Stimulated activated CD8-positive, alpha-beta memory T cell treated with anti-CD3 and anti-CD28 coated beads, Interleukin-12 subunit alpha, Interleukin-12 subunit beta, amount 100 ng/mL, for 4 hours (primary cell): ENCODE measurements at places on chromosomes 5 and 9.

DNA sequence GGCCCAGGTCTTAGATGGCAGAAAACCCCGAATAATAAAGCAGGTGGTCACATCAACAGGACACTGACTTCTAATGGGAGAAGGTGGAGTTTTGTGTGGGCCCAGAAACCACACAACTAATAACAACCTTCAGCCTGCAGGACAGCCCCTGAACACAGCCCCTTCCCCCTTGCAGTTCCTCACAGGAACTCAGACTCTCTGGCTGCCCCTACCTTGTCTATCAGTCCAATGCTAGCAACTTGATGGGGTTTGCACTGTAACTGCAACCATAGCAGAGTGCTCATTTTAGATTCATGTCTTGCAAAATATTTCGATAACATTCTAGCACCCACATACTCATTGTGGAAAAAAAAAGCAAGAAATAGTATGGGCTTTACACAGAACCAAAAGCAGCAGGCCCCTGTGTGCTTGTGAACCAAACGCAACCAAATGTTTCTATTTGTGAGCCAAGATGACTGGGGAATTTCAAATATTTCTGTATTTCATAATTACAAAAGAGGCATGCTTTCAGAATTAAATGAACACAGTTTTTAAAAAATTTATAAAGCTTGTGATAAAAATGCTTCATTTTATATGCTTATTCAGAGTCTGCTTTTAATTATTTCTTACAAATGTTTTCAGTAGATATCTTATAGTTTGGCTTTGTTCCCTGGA is 62.7 kb upstream of the PDE4D start:
- DNase-seq, result no peak

GRCh38 chr5:62450259-62450658 is 37.7 kb downstream of the IPO11 start:
- no peak for DNase-seq

- DNase-seq, result no peak
Measured at GRCh38 chr5:59873113-59873512, 20.4 kb downstream of the PDE4D start.

DNA sequence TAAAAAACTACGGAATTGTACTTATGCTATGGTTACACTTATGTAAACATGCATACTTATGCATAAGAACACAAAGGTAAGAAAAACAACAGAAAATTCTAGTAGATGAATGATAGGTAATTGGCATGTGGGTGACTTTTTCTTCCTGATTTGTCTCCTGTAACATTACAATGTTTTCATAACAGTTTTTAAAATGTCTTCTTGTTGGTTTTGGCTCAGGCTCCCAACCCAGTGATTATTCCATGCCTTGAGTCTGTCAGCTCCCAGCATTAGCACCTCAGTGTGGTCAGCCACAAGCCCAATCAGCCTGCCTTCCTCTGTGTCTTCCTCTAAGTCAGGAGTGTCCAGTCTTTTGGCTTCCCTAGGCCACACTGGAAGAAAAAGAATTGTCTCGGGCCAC is 7.9 kb upstream of the FOXE1 start:
- no peak for DNase-seq

DNA sequence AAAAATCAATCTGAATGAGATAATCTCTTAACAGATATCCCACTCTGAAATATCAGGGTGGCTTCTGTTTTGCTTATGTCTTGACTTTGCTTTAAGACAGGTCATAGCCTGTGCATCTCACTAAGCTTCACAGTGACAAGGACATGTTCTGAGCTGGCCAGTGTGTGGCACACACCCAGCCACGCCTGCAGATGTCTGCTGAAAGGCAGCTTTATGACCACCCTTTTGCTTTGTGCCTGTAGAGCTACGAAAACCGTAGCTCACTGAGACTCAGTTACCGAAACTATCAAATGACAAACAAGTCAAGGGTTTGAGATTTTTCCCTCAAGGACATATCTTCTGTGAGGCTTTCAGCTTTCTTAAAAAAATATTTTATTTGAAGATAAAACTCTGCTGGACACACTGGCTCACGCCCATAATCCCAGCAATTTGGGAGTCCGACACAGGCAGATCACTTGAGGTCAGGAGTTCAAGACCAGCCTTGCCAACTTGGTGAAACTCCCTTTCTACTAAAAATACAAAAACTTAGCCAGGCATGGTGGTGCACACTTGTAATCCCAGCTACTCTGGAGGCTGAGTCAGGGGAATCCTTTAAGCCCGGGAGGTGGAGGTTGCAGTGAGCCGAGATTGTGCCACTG is 233.2 kb downstream of the SPATA31A1 start:
- DNase-seq, result no peak

- DNase-seq, result no peak
Measured at GRCh38 chr5:66513130-66513529, 83.1 kb upstream of the MAST4 start.

- no peak for DNase-seq
Measured at GRCh38 chr5:123543438-123543837, 31.5 kb downstream of the CSNK1G3 start.

DNA sequence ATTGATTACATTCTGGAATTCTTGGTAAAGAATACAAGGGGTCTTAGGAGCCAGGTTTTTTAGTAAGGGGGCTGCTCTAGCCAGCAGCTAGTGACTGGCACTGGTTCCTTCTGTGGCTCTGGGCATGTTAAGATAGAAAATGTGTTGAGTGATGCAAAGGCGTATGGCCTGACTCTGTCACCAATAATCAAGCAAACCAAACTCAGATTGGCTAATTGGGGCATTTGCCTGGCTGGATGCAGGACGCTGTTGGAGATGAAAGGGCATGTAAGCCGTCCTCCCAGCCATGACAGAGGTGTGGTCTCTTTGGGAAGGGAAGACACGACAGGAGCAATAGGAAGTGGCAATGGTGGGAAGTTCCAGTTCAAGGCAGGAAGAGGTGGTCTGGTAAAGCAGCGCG is 87.6 kb upstream of the CTSL start:
- no peak for DNase-seq

DNA sequence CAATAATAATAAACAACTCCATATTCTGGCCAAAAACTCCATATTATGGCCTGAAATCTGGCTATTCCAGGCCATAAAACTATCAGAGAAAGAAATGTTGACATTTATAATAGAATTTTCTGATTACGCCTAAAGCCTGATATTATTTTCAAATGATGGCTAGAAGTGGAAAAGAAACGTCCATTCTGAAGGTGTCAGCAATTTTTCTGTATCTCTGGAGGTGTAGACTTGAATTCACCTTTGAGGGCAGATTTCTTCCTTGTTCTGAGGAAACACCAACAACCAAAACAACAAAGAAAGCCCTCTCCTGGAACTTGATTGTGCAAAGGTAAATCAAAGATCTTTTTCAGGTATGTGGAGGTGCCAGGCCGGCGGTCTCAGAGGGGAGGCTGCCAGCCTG is 390.7 kb downstream of the DMAC1 start:
- no peak for DNase-seq

DNA sequence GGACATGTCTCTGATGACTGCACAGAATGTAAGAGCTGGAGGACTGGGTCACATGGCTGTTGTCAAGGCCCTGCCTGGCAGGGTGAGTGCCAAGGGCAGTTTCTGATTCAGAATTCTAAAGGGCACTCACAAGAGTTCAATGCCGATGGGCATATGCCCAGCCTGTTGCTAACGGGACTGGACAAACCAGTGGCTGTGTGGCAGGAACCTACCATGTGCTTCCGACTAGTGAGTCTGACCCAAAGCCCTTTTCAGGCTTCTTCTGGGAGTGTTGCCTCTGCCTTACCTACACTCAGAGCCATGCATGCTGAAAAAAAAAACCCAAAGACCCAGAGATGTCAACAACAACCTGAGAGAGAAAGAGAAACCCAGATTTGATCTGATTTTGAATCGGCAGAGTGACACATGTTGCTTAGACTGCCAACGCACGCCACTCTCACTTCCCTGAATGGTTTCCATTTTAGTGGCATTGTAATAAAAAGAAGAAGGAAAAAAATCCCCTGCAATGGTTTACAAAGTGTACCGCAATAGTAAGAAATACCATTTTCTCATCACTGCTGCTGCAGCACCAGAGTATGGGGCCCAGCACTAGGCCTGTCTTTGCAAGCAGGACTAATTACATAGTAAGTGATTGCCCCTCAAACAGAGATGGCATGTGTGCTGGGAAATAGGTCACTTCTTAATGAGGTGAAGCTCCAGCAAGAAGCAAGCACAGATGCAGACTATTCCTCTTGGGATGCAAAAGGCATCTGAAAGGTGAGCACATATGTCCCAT is 194.3 kb downstream of the PALM2AKAP2 start:
- no peak for DNase-seq

GRCh38 chr5:52173133-52173532 is 614.6 kb upstream of the ITGA1 start:
- DNase-seq, result no peak

DNA sequence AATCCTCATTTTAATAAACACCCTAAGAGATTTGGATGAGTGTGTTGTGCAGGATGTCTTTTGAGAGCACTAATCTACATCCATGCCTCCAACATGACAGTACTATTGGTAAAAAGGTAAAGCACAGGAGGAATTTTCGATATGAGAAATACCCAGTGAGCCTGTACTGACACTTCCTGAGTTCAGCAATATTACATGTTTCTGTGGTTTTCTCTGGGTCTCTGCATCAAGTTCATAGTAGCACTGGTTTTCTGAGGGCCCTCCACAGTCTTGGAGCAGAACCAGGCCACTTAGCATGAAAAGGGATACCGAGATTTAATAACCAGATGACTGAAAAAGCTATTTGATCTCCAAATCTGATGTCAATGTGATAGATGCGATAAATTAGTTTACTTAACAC is 524.1 kb downstream of the TMEM38B start:
- DNase-seq, result no peak

GRCh38 chr5:39570403-39571027 is 145.7 kb upstream of the DAB2 start:
- no peak for DNase-seq

GRCh38 chr5:170235876-170236864 is 3.4 kb downstream of the C5orf58 start:
- no peak for DNase-seq

GRCh38 chr9:133843751-133844397 is 105.7 kb upstream of the SARDH start:
- DNase-seq, result no peak

DNA sequence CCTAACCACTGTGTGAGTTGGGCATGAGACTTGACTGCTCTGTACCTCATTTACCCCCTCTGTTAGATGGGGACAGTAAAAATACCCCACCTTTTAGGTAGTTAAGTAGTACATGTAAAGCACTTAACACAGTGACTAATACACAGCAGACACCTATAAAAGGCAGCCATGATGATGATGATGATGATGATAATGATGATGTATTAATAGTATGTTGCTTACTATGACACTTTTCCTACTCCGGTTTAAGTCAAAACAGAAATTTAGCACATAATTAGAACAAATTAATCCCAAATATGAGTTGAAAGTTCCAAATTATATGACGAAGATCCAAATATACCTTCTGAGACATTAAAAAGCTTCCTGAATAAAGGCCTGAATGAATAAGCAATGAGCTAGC is 222.1 kb downstream of the GAPVD1 start:
- no peak for DNase-seq

DNA sequence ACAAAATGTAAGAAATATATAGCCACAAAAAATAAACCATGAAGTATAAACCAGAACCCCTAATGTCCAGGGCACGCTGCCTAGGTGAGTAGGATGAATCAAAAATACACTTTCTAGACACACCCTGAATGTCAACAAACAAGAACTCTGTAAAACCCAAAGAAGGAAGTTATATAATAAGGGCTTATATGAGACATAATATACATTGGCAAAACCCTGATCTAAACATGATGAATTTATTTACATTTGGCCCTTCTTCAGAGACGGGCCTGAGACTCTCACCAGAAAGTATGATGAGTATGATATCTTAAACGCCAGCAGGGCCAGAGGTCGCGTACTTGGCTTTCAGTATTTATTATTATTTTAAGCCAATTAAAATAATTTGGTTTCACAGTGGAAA is 125.1 kb upstream of the FST start:
- no peak for DNase-seq

GRCh38 chr5:74094096-74094781 is 468.2 kb downstream of the ARHGEF28 start:
- no peak for DNase-seq

DNA sequence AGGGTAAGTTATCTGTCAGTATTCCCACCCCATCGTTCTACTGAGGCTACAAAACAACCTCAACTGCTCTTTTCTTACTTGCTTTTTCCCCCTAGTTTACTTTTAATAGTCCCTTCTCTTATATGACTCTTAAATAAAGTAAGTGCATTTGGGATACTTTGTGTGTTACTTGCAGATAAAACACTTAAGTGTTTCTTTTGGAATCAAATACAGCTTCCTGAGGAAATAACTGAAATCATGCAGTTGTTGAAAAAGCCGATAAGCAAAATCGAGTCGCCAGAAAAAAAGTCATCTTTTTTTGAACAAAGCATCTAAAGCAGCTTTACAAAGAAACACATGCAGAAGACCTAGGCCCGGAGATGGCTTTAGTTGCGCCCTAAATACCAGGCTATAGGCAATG is 53.5 kb upstream of the EPB41L4A start:
- no peak for DNase-seq

- DNase-seq, result no peak
Measured at GRCh38 chr9:17600962-17601593, 22.2 kb downstream of the SH3GL2 start.

GRCh38 chr9:84670138-84671041 is 861 bp downstream of the NTRK2 start:
- DNase-seq, result no peak

DNA sequence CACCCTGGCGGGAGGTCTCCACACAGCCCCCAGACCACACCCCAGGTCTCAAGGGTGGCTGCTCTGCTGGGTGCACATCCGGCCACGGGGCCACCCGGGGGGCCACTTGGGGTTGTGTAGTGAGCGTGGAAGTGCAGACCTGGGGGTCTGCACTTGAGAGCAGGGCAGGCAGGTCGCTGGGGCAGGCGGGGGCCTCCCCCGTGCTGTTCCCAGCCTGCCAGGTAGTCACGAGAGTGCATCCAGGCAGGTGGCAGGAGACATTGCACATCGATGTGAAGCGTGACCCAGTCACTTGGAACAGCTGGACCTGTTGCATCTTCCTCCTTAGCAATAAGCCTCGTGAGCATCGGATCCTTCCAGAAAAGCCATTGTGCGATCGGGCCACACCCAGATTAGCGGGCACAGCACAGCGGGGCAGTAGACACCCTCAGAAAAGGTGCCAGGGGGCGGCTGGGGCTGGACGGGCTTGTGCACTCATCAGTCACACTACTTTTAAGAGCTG is 4.8 kb upstream of the ENTPD8 start:
- DNase-seq, result no peak

DNA sequence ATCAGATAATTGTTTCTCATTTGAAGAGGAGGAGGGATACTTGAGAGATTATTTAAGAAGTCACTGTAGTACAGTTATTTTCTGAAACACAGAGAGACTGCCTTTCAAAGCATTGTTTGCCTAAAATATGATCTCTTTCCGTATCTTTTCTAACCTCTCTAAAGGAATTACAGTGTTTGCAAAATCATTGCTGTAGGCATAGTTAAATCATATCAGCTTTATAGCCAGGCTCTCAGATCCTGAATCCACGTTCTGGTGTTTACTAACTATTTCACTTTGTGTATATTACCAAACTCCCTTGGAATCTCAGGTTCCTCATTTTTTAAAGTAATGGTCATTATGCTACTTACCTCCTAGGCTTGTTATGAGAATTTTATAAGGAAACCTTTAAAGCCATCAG is 1151.6 kb upstream of the CDH9 start:
- DNase-seq, result no peak
